ENCODE measurements at places on chromosomes 12 and 14.

- DNase-seq: no peak
Measured at GRCh38 chr14:73457924-73458182, 493 bp downstream of the NUMB start.

DNA sequence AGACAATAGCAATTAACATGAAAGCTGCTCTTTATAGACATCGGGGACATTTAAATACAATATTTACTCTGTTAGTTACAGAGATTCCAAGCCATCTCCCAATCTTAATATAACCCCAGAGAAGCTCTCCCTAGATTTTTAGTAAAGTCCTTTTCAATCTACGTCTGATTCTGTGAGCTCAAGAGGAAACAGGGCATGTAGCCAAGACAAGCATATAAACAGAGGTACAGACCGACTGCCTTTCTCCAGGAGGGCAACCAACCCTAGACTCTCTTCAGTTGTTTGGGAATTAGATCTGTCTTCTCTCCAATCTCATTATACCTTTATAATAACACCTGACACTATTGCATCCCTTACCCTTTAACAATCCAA lies 57.4 kb downstream of the TMTC1 start:
- DNase-seq: no peak

- DNase-seq: no peak
Measured at GRCh38 chr12:62728741-62729140, 206.2 kb downstream of the PPM1H start.

DNA sequence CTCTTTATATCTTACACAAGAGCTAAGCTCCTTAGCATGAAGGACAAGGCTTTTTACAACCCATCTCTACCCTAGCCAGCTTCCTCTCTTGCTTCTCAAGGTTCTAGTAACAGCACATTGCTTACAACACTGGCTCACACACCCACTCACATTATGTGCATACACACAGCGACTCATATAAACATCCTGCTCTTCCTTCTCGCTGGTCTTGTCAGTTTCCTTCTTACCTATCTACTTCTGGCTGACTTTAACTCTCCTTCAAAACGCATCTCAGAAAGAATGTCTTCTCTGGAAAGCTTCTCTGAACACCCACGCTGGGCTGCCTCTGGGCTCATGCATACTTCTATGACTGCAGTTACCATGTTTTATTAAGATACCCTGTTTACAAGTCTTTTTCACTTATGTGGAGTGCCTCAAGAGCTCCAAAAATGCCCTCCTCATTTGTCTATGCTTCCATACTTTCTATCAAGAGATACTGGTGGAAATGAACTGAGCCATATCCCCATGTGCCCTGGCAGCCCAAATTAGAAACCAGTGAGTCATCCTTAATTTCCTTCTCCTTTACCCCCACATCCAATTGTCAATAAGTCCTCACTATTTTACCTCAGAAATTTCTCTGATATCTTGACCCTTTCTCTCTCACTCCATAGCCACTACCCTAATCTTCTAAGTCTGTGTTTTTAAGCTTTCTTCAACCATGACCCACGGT lies 126.9 kb upstream of the KRAS start:
- no peak for DNase-seq

DNA sequence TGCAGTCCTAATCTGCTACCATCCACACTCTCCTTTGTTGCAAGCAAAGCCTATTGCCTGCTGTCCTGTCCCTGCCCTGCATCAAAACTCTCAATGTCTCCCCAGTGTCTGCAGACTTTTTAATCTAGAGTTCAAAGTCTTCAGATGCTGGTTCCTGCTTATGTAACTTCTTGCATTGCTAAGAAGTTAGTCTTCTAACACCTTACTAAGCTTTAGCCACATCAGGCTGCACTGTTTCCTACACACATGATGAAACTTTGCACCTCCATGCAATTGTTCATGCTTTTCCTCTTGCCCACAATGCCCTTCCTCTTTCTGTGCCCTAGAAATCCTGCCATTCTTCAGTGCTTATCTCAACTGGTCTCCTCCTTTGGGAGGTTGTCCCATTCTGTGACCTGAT lies 16.2 kb upstream of the DICER1 start:
- DNase-seq: no peak
